Stimulated activated effector memory CD8-positive, alpha-beta T cell treated with anti-CD3 and anti-CD28 coated beads, Interleukin-12 subunit alpha, Interleukin-12 subunit beta, amount 100 ng/mL, for 72 hours (primary cell): ENCODE measurements at places on chromosomes 11 and 22.

GRCh38 chr11:126408496-126408895 is 53.0 kb downstream of the ST3GAL4 start:
- DNase-seq, result no peak

GRCh38 chr11:11586465-11586864 is 35.3 kb downstream of the GALNT18 start:
- DNase-seq, result no peak

DNA sequence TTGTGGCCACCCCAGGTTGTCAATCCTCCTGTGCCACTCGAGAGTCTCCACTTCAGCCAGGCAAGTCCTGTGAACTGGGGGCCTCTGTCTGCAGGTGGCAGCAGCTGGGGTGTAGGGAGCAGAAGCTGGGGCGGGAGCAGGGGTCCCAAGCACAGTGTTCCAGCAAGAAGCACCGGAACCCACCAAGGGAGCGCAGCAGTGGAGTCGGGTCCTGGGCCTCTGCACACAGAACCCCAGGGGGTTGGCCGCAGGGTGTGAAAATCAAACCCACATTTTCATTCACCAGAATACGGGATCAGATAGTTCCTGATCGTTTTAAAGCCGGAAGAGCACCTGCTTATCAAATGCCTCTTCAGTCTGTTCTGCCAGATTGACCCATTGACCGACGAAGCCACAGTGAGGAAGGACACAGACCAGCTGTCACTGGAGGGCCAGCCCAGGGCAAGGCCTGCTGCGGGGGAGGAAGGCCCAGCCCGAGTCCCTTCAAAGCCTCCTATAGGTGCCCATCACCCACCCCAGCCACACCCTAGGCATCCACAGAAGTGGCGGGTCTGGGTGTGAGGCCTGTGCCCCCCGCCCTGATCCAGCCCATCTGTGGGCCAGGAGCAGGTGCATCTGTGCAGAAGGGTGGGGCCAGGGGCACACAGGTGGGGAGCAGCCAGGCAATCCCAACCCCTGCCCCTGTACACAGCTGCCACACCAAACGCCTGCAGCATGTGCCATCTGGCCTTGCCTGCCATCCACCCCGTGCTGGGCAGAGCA is 34.1 kb downstream of the RSPH14 start:
- no peak for DNase-seq

- DNase-seq, result no peak
Measured at GRCh38 chr11:7907121-7907520, 23.9 kb downstream of the OR10A6 start.

DNA sequence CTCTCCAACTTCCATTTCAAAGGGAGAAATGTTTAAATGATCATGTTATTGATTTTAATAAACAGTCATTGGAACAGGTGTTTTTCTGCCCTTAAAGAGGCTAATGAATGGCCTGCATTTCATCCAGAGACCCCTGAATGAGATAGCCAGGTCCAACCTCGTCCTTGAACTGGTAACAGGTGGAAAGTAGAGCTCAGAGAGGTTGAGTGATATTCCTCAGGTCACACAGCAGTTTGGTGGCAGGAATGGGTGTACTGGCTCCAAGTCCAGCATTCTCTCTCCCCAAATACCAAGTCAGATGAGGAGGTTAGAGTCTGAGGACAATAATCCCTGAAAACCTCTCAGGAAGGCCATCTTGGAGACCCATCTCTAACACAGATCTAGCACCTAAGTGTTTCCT is 81.7 kb upstream of the ANO1 start:
- no peak for DNase-seq

GRCh38 chr11:8776209-8776608 is 93.6 kb downstream of the RPL27A start:
- no peak for DNase-seq

GRCh38 chr11:84855508-84856245 is 771.5 kb downstream of the DLG2 start:
- DNase-seq, result no peak

DNA sequence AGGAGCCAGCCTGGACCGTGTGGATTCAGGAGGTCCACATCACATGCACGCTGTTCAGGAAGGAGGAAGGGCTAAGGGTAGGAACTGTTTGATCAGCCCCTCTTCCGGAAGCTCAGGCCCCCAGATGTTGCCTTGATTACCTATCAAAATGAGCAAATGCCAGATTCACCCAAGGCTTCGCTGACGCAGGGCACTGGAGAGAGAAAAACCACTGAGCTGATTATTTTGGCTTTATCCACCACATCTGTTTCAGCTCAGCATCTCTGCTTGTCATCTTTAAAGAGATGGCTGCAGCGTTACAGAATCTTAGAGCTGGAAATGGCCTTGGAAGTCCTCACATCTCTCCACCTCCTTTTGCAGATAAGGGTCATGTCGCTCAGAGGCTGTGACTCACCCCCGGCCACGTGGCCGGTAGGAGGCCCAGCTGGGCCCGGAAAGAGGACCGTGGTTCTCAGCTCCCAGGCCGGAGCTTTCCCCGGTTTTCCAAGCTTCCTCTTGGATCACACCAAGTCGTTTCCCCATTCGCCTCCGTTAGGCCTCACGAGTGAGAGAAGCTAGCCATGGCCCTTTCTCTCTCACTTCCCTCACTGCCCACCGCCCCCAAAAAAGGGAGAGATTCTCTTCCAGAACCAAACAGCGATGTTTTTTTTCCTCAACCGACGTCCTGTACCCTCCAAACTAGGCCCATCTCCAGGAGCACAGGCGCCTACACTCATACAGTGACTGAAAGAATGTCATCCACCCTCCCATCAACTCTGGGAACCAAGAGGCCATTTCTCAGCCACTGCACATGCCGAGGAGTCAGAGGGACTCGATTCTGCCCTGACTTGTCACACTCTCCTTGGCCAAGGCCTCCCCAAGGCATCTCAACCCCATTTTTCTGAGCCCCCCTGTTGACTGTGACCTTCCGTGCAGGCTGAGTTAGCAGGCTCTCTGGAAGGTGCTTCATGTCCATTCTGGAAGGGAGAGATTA is 37.6 kb downstream of the LIF start:
- no peak for DNase-seq

DNA sequence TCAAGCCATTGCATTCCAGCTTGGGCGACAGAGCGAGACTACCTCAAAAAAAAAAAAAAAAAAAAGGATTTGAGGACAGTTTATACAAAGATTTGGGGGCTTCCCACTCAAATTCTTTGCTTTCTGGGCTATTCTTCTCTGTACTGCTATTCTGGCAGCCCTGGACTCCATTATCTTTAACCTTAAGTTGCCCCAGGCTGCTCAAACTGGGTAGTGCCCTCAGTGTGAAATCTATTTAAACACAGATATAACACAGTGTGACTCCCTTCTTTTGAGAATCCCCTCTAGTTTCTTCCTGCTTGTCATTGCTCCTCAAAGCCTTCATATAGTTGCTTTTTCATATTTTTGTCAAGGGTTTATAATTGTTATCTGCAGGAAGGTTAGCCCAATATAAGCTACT is 49.5 kb upstream of the WEE1 start:
- no peak for DNase-seq

GRCh38 chr11:980438-981357 is 55.0 kb downstream of the AP2A2 start:
- no peak for DNase-seq

DNA sequence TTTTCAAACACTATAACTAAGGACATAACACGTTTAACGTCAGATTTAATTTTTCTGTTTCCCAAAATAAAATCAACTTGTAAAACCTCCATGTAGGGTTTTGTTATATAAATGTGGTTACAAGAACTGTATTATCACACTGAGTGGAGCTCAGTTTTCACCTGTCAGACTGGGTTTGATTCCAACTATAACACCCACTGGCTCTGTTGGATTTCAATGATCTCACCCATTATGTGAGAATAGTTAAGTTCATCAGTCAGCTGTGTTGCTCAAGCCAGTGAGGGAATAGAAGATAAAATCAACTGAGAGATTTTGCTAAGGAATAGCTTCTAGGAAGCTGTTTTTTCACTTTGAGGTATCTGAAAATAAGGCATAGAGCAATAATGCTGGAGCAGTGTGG is 5.1 kb upstream of the OR52R1 start:
- DNase-seq, result no peak

DNA sequence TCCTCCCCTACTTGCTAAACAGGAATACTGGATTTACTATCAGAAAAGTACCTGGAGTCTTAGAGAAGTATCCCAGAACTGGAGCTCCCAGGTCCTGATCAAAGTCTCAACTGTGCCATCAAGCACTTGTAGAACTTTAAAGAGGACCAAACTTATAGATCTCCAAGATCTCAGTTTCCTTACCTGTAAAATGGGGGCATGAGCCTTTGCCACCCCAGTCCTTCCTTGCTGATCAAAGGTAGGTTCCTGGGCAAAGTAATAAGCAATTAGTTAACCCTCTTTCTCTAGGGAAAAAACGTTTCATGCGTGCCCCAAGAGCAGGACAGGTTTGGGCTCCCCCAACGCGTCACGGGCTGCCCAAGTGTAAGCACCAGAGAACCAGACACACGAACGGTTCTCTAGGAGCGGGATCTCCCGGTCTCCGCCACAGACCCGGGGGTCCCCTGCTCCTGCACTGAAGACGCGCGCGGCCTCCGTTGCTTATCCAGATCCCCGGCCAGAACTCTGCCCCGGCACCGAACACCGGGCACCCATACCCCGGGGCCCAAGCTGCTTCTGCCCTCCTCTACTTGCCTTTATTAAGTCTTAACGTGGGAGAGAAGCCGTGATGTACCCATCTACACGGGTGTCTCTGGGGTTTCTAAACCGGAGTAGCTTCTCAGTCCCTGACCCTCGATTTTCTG is 505 bp downstream of the ZNF214 start:
- no peak for DNase-seq

- peak; percentile 67 for DNase-seq
Measured at GRCh38 chr22:49767355-49768062, 60.2 kb downstream of the BRD1 start.

GRCh38 chr11:125457814-125458343 is 38.2 kb downstream of the FEZ1 start:
- no peak for DNase-seq

GRCh38 chr11:93444617-93445073 is 98.5 kb downstream of the SMCO4 start:
- no peak for DNase-seq

DNA sequence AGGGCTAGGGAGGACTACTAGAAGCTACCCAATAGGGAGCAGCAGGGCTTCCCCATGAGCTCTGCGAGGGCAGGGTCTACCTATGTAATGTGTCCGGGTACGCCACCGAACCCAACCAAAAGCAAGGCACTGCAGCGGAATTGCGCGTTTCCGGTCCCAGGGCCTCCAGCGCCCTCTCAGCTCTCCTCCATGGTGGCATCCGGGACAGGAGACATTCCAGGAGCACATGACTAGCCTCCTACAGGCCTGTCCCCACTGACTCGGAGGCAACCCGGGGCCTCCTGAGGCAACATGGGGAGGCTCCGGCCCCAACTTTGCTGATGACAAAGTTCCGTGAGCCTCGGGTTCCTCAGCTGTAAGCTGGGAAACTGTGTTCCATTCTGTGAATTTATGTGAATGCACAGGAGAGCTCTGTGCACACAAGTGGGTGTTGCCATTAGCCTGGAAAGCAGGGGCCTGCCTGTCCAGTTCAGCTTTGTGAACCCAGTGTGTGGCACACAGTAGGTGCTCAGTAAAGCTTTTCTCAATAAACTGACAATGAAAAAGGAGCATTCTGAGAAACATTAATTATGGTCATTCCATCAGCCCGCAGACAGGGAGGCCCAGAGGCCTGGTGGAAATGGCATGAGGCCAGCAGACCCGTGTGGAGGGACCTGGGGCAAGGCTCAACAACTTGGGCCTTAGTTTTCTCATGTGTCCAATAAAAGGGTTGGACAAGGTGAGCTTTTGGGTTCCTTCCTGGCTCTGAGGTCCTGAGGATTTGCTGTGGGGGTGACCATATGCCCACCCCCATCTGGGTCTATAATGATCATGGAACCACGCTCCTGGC is 50.3 kb downstream of the CHRDL2 start:
- no peak for DNase-seq

- DNase-seq, result no peak
Measured at GRCh38 chr22:21622919-21623647, 6.7 kb downstream of the YDJC start.

DNA sequence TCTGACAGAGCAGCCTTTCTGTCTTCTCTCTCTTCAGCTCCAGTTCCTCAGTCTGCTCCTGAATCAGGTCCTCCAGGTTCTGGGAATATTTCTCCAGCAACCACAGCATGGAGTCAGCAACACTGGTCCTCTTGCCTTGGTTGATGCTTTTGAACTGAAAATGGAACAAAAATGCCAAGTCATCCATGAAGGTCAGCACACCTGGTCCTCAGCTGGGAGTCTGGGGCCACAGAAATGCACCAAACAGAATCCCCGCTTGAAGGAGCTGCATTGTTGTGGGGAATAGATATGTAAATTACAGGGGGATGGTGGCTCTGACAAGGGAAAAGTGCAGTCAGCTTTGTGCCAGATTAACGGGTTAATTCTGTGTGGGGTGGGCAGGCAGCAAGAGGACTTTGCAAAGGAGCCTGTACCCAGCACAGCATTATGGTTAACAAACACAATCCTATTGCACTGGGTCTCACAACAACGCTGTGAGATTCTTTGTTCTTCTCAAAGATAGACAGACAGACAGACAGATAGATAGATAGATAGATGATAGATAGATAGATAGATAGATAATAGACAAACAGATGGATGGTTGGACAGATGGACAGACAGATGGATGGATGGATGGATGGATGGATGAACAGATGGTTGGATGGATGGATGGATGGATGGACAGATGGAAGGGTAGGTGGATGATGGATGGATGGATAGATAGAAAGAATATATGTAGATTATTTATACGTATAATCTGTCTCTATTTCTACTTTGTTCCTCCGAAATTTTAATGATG is 33.8 kb upstream of the LRRC32 start:
- no peak for DNase-seq

DNA sequence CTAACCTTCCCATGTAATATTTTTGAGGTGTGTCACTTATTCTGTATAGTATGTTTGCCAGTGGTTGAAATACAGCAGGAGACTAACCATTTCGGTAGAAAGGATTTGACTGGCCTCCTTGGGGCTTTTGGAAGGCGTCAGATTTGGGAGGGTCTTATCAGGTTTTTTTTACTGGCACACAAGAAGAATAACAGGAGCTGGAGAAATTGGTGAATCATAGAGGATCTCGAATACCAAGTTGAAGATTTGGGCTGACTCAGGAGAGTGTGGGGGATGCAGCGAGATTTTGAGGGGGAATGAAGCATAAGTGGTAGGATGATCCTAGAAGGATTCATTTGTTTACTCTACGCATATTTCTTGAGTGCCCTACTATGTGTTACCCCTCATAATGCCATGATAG is 200.5 kb downstream of the DDX10 start:
- no peak for DNase-seq

DNA sequence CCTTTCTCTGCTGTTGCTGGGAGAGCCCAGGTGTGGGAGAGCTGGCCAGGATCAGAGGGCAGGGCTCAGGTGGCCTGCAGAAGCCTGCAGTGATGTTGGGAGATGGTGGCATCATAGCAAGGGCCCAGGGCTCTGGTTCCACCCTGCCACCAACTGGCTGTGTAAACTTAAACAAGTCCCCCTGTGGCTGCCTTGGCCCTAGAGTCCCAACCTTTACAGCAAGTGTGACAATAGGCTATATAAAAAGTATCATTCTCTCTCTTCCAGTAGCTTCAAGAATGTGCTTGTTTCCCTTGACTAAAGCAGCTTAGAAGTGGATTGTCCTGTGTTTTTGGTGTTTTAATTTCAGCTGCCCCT is 201.8 kb upstream of the E2F8 start:
- no peak for DNase-seq

- no peak for DNase-seq
Measured at GRCh38 chr11:32139896-32140520, 49.1 kb downstream of the RCN1 start.

- DNase-seq, result no peak
Measured at GRCh38 chr11:122976734-122977469, 4.7 kb downstream of the BSX start.
